ENCODE measurements at places on chromosomes 16 and 17. TPM values are rescaled to one million over a fixed set of nuclear protein-coding genes. Genes with fewer than 3 reads are reported as not detected.
A peak's percentile ranks its signal among the peaks of the same experiment; 100 is the strongest.

GRCh38 chr17:18156171-18156975 lies 27.3 kb upstream of the ALKBH5 start:
- H3K4me3 ChIP-seq = no peak overlapping the region
- DNase-seq = no peak
- H3K27ac ChIP-seq = no peak overlapping the region
- H3K4me1 ChIP-seq = no peaks in the 10 kb centered on the region
- H3K36me3 ChIP-seq = no peaks in the 10 kb centered on the region
- no peaks in the 10 kb centered on the region for H3K27me3 ChIP-seq

DNA sequence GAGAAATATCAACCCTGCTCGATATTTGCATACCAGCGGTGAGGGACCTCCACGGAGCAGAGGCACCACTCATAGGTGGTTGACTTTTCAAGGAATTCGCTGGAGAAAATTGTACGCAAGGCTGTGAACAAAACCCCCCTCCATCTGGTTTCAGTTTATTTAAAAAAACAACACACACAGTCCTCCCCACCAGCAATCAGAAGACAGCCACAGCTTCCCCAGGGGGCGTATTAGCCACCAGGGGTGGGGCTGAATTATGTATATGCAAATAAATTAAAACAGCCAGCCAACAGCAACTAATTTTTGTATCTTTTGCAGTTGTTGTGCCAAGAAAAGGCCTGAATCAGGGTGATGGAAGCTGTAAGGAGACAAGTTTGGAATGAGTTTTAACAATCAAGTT lies 5.9 kb upstream of the HSD11B2 start:
- peaks cover 42% of the 10 kb centered on the region for H3K27me3 ChIP-seq
- H3K4me1 ChIP-seq = peaks cover 6% of the 10 kb centered on the region
- H3K4me3 ChIP-seq = no peak overlapping the region
- no peak overlapping the region for H3K27ac ChIP-seq
- no peak for DNase-seq

- H3K27me3 ChIP-seq = no peaks in the 10 kb centered on the region
- H3K27ac ChIP-seq = no peak overlapping the region
- H3K4me1 ChIP-seq = peaks cover 26% of the 10 kb centered on the region
- H3K36me3 ChIP-seq = peaks cover 11% of the 10 kb centered on the region
Measured at GRCh38 chr17:30975042-30975820, 4.4 kb downstream of the RNF135 start.

- peak; percentile 83 for DNase-seq
- no peaks in the 10 kb centered on the region for H3K27me3 ChIP-seq
- no peaks in the 10 kb centered on the region for H3K36me3 ChIP-seq
- H3K27ac ChIP-seq = peak overlapping the region; percentile 62
Measured at GRCh38 chr17:2122641-2123302, 67.9 kb downstream of the HIC1 start.

GRCh38 chr16:52855463-52855862 lies 197.2 kb downstream of the CHD9NB start:
- no peaks in the 10 kb centered on the region for H3K27me3 ChIP-seq
- no peak overlapping the region for H3K27ac ChIP-seq
- no peak for DNase-seq

Gene KRTAP16-1
- total RNA-seq = not detected

Measured in sigmoid colon (tissue), 7 donors.